ENCODE measurements at places on chromosomes 3 and 15.

DNA sequence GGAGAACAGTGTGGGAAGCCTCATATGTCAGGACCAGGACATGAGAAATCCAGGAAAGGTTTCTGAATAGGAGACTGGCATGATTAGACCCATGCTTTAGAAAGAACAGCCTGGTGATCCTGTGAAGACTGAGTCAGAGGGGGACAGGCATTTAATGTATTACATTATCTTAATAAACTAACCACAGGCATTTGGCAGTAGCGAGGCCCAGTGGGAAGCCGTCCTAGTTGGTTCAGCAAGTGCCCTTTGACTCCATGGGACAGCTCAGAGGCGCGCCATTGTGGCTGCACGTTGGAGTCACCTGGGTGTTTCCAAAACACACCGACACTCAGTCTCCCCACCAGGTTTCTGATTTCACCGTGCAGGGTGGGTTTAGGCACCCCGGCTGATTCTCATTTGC lies 90.5 kb upstream of the DGKG start:
- no peak for DNase-seq

- no peak for DNase-seq
Measured at GRCh38 chr3:193680220-193680619, 87.2 kb downstream of the OPA1 start.

GRCh38 chr3:139318826-139319225 lies 25.0 kb upstream of the MRPS22 start:
- DNase-seq, result no peak

DNA sequence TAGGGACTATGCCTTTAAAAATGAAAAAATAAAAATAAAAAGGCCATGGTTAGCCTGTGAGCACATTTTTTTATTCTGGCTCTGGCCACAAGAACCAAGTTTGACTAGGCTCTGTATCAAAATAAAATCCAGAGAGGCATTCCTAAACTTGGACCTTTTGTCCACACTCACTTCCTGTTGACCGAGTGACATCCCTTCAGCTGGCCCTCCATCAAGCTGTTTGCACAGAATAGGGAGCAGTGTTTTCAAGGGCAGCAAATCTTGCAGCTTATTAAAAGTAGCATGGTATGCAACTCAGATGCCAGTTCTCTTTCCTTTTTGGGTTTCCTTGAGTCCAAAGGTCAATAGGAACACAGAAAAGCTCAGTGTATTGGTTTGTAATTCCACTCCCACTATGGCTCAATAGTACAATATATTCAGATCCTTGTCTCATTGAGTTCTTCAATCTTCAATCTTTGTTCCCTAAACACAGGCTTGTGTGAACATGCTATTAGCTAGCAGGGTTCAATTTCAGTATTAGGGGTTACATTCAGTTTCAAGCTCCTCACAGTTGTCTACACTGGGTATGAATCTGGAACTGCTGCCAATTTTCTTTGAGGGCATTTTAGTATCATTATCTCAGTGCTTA lies 244.5 kb downstream of the RBMS3 start:
- DNase-seq, result no peak

DNA sequence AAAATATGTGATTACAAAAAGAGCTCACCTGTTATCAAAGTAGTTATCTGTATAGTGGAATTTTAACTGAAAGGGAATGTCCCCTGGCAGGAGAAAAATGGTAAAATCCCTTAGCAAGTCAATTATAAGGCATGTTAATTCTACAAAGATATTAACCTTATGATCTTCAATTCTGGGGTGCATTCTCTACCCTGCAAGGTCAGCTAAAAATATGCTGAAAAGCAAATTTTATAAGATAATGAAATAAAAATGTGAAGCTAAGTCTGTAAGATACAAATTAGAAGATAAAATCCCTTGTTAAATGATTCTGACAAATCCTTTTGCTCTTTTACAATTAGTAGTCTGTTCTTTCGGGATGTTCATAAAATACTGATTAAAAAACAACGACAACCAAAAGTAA lies 109.8 kb downstream of the BBX start:
- DNase-seq, result no peak

All from activated CD8-positive, alpha-beta memory T cell treated with anti-CD3 and anti-CD28 coated beads for 4 hours (primary cell).